ENCODE measurements at places on chromosomes 5 and 9.

GRCh38 chr5:57325678-57326397 is 152.0 kb downstream of the GPBP1 start:
- DNase-seq, result no peak

DNA sequence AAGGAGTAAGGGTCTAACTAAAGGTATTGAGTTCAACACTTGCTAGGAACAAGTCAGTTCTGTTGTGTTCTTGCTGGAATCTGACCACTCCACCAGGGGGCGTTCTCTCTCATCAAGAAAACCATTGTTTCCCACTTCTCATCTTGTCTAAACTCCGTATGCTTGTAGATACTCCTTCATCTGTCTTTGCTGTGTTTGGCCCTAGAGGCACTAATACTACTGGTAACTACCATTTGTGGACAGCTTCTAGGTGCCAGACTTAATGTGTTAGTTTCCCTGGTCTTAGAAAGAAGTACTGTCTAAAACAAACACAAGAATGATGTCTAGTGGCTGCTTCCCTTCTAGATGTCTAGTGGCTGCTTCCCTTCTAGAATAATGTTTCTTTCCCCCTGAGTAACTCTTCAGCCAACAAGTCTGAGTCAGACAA is 18.7 kb upstream of the PTPDC1 start:
- peak; percentile 67 for DNase-seq

GRCh38 chr5:42993516-42994245 is 46.4 kb downstream of the ANXA2R start:
- peak; percentile 62 for DNase-seq

DNA sequence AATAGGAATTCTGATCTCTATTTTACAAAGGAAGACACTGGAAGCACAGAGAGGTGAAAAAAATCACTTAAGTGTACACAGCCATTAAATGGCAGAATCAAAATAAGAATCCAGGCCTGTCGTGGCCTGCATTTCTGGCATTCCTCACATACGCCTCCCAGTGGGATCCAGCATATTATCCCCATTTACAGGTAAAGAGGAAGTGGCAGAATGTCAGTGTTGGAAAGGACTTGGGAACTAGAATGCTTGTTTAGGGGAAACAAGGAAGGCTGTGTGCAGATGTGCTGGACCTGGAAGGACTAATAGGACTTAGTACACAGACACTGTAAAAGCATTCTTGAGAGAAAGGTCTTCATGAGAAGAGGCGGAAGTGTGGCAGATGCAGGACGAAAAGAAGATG is 241.8 kb downstream of the TRIM32 start:
- no peak for DNase-seq

- DNase-seq, result no peak
Observed at GRCh38 chr9:128894764-128895163, 12.8 kb downstream of the LRRC8A start.

DNA sequence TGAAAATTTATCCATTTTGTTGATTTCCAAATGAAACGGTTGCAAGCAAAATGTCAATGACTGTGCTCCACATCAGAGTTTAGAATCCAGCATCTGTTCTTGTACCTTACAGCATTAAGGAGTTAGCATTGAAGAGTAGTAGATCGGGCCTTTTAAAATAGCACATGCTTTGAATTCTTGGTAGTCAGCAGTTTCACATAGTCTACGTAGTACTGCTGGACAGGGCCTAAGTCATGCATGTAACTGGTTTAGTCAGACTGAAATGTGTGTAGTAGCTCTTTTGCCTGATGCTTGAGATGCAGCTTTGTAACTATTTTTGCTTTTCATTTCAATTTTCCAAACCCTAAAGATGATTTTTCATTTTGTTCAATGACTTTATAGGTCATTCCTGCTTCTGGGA is 19.8 kb downstream of the LECT2 start:
- DNase-seq, result no peak

DNA sequence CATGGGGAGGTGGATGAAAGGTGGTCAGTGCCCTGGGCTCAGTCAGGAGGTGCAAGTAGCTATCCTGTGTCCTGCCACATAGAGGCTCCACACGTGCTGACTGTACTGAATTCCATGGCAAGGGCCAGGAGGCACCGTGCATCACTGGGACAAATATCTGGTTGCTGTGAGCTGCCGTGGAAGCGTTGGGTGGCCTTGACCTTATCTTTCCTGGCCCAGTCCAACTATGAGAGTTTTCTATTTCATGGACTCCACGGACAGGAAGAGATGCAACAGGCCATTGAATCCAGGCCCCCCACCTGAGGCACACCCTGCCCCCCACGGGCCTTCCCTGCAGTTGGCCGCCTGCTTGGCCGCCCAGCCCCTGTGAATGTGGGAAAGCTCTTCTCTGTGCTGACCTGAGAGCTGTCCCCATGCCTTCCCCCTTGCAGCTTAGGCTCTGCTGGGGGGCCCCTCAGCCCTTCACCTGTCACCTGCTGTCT is 1.7 kb downstream of the GRHPR start:
- no peak for DNase-seq

DNA sequence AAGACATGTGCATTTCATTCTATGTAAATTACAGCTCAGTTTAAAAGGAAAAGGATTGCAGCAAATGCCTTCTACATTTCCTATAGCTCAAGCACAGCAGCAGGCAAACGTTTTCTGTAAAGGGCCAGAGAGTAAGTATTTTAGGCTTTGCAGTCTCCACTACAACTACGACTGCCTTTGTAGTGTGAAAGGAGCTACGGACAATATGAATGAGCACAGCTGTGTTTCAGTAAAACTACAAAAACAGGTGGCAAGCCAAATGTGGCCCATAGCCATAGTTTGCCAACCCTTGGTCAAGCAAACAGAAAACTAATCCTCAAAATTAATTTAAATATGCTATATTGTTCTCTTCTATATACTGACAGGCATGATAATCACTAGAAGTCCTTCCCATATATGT is 7.2 kb downstream of the PTBP3 start:
- DNase-seq, result no peak

DNA sequence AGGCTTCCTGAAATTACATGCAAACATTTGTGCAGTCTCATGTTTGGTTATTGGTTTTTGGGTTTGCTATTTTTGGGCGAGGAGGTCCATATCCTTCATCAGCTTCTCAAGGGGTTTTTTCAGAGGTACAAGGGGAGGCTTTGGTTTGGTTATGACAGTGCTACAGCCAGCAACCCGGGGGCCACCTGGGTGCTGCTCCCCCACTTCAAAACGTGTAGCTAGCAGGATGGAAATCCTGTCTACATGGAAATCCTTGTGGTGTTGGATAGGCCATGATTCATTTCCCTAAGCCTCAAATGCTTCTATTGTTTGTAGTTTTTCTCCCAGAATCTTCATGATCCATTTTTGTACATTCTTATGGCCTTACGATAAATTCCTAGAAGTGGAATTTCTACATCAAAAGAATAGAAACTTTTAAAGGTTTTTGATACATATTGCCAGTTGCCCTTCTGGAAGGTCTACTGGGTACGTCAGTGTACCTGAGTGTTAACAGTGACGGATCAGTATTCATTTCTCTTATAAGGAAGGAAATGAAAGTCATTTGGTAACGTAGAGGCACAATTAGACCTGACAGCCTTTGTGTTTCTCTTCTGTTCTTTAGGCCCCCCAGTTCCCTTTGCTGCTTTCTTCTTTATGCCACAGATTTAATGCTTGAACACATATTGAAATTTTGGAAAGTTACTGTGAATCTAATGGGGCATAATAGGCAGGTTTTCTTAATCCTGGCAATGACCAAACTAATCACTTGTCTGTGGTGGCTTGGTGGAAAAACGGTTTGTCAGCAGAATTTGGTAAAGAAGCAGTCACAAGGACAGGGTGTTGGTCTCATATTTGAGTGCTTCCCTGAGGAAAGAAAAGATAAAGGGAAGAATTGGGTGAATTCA is 69.7 kb upstream of the ABL1 start:
- no peak for DNase-seq

- no peak for DNase-seq
Observed at GRCh38 chr5:95989283-95990048, 27.8 kb upstream of the ELL2 start.

GRCh38 chr9:38732885-38733284 is 13.0 kb upstream of the FAM240B start:
- DNase-seq, result no peak

DNA sequence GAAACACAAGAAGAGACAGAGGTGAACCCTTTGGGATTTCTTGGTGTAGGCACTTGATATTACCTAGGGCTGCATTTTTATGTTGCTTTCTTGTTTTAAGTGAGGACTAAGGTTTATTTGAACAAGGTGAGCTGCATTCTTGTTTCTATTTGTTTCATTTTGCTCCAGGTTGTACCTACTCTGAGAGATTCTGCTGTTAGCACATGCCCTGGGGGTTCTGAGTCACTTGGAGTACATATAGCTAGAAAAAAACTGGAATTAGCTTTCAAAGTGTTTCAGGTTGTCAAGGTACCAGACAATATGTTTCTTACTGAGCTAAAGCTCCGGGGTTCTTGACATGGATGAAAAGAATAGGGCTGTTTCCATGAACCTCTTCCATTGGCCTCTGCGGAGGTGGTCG is 299.4 kb downstream of the ICE1 start:
- DNase-seq, result no peak

DNA sequence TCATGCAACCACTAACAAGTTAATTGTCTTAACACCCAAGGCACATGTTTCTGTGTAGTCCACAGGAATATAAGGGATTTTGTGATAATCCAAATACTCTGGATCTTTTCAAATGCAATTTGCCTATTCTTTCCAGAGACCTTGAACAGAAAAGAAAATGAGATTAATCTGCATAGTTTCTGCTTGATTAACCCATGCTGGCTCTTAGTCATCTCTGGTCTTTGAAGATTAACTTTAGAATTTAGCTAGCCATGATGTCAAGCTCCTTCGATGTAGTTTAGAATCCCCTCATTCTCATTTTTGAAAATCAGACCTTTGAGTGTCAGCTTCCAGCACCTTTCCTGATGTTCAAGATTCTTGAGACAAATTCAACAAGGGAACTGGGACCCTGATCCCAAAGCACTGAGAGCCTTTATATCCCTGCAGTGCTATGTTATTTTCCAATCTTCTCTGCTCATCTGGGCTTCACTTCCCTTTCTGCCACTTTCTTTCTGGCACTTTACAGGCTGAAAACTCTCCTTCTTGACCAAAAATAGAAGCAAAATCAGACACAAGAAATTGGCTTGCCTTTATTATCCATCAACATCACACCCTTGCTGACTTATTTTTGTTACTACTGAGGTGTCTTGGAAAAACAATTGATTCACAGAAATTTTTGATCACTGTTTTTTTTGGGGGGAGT is 155.5 kb downstream of the PALM2AKAP2 start:
- no peak for DNase-seq

- DNase-seq, result peak; percentile 93
Observed at GRCh38 chr9:114385397-114386181, 2.2 kb downstream of the AKNA start.

GRCh38 chr5:18799482-18800128 is 1165.3 kb downstream of the TAF11L14 start:
- no peak for DNase-seq

GRCh38 chr9:93617273-93617672 is 40.9 kb downstream of the PHF2 start:
- no peak for DNase-seq

All from CD4-positive, alpha-beta T cell treated with Interleukin-6 at 100 ng/mL for 8 hours (primary cell).